ENCODE measurements at places on chromosomes 5 and 9.

DNA sequence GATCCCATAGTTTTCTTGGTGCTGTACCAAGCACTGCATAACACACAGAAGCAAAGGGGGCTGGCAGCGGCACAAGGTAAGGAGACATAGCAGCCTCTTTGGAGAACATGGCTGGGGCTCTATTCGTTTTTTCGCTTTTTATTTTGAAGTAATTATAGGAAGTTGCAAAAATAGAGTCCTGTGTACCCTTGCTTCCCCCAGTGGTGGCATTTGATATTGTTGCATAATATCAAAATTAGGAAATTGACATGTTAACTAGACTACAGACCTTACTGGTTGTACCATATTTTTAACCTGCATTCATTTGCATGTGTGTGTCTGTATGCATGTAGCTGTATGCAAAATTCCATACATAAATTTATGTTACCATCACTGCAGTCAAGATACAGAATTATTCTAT lies 6.6 kb upstream of the UBQLN1 start:
- no peak for DNase-seq

GRCh38 chr9:37187292-37187691 lies 66.9 kb downstream of the ZCCHC7 start:
- no peak for DNase-seq

DNA sequence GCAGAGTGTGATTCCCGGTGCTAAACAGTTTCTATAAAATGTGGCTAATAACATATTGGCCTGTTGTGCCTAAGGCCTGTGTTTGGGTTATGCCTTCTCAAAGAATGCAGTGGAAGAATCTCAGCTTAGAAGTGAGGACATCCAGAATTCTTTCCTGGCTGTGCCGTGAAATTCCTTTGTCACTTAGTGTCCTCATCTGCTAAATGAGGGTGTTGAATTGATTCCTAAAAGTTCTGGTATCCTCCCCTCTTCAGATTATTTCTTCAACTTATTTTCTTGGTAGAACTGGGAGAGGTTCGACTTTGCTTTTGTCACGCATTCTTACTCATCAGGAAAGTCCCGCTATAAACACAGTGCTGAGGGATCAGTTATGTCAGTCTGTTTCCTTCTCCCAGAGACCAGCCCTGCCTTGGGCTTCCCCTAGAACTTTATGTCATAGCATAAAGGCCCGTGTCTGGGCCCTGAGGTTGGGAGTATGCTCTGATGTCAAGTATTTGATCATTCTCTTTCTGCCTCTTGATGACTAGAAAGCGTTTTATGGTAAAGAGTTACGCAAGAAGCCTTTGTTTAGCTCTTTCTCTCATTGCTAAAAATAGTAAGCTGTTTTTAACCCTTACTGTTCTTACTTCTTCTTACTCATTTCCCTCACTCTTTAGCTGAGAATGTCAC lies 29.5 kb downstream of the MTAP start:
- DNase-seq: no peak

DNA sequence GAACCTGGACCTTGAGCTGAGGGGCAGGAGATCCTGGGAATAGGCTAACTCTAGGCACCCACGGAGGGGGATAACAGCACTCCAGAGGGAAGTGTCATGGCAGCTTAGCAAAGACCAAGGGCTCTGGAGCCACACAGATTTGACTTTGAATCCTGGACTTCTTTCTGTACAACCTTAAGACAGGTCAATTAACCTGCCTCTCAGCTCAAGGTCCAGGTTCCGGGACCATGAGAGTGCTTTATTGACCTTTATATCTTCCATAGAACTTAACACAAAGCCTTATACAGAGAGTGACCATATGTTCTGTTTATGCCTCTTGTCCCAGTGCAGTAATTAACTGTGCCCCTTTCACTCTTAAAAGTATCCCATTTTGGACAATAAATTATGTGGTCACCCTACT lies 90.5 kb upstream of the LRRTM2 start:
- no peak for DNase-seq

DNA sequence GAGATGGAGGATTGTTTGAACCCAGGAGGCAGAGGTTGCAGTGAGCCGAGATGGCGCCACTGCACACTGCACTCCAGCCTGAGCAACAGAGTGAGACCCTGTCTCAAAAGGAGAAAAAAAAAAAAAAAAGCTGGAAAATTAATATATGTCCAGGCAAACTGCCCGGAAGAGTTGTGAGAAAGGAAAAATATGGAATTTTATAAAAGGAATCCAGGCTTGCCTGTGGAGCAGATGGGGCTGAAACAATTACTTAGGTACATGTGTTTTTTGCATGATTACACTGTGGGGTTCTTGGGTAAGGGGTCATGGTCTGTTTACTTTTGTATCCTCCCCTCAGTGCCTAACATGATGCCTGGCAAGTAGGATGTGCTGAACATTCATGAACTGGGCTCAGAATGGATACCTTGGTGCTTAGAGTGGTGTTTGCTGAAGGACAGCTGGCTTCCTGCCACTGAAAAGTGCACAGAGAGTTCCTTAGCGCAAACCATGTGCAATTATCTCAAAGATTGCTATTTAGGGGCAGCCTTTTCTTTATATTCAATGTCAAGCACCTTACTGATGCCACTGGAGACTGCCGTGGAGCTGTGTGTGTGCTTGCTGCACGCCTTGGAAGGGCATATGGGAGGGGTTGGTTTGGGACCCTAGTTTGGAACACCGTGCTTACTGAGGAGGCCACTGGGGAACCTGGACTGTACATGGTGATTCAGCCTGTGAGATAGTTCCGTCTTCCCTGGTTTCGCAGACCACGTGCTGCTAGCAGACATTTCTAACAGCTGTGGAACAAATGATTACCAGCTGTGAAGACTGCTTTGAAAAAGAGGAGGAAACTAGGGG lies 78.4 kb downstream of the MAP1B start:
- no peak for DNase-seq

GRCh38 chr9:136516191-136516654 lies 29.6 kb downstream of the NOTCH1 start:
- DNase-seq: no peak

DNA sequence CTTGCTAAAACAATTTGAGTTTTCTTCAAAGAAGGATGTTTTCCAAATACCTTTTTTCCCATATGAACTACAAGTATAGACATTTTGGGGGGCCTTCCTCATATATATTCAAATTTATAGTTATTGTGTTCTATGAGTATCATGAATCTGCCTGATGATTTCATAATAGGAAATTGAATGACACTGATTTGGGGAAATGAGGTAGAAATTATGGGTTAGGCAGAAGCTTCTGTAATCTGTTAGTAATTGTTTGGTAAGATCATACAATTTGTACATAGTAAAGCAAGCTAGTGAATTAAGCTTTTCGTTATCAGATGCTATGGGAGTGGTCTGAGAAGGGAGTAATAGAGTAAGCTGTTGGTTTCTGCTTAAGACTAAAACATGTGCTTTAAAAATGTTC lies 98.0 kb downstream of the TRIO start:
- no peak for DNase-seq

GRCh38 chr5:33933723-33934169 lies 2.4 kb upstream of the RXFP3 start:
- DNase-seq: no peak

DNA sequence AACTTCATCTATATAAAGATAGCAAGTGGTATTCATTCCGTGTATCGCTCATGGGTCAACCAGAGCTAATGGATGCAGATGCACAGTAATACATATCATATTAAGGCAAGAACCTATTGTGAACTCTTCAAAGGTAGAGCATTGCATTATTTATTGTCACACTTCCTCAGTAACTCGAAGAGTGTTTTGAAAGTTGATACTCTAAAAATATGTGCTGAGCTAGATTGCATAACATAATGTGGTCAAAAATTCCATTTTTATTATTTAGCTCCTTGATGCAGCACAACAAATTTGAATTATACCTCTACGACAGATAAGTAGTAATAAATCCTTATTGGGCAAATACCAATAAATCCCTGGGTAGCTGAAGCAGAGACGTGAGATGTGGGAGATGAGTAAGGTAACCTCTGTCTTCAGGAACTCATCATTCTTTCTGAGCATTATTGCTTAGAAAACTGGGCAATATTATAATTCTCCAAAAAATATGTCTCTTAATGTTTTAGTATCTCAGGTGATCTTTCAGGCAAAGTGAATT lies 70.3 kb downstream of the CDH18 start:
- no peak for DNase-seq

GRCh38 chr9:38414040-38414723 lies 10.1 kb downstream of the IGFBPL1 start:
- no peak for DNase-seq

- DNase-seq: no peak
Observed at GRCh38 chr9:96605328-96605727, 14.3 kb downstream of the CDC14B start.

GRCh38 chr5:148382961-148383360 lies 797 bp upstream of the FBXO38 start:
- DNase-seq: no peak

GRCh38 chr9:78028926-78029325 lies 2.7 kb downstream of the GNAQ start:
- no peak for DNase-seq

GRCh38 chr9:17604556-17604955 lies 25.7 kb downstream of the SH3GL2 start:
- no peak for DNase-seq

- no peak for DNase-seq
Observed at GRCh38 chr9:89714321-89714720, 109.5 kb downstream of the GADD45G start.

- no peak for DNase-seq
Observed at GRCh38 chr5:54626407-54626806, 108.8 kb downstream of the SNX18 start.

DNA sequence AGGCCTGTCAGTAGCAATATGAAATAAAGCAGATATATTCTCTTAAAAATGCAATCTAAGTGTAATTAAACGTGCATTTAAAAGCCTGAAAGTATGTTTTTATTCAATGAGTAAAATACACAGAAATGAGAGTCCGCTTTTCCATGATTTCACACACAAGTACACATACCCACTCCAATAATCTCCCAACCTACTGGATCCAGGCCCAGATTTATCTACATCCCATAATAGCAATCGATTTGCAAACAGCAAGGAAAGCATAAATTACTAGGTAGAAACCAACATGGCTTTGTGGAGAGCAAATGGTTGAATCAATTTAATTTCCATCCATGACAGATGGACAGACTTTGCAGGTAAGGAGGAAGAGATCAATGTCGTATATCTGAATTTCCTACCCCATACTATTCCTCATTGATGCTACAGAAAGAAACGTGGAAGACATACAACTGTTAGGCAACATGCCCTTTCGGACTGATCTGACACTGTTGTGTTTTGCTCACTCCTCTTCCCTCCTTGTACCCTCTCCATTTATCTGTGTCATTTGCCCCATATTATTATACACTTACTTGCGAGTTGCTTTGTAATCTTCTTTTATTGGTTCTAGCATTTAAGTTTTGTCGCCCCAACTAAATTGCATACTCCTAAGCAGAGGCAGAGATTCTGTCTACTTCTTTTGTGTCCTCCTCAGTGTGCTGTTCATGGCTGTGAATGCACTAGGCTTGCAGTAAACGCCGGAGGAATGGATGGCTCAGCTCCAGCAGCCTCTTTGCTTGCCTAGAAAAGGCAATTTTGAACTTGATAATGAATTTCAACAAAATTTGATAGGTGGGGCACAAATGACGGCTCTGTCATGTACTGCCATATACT lies 133.6 kb downstream of the NFIB start:
- peak; percentile 87 for DNase-seq

GRCh38 chr5:79236970-79237739 lies 1.2 kb downstream of the JMY start:
- DNase-seq: peak; percentile 39

- DNase-seq: no peak
Observed at GRCh38 chr5:74916831-74917710, 50.9 kb upstream of the FAM169A start.

GRCh38 chr5:15248731-15249130 lies 251.2 kb upstream of the FBXL7 start:
- DNase-seq: no peak

DNA sequence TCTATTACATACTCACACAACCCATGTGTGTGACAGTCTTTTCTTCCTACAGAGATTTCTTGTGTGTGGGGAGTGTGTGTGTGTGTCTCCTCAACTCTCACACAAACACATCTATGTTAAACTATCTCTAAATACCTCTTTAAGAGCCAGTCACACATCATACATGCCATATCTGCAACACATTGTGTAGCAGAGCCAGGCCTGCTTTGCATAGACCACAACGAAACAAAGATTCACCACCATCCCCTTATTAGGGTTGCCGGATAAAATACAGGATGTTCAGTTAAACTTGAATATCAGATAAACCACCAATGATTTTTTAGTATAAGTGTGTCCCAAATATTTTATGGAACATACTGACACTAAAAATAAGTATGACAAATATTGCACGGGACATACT lies 2.3 kb downstream of the FAM170A start:
- DNase-seq: no peak

GRCh38 chr9:76478226-76478625 lies 19.2 kb downstream of the GCNT1 start:
- no peak for DNase-seq

GRCh38 chr5:76664079-76664478 lies 40.9 kb upstream of the F2RL2 start:
- no peak for DNase-seq

GRCh38 chr9:3239240-3239639 lies 286.6 kb downstream of the RFX3 start:
- DNase-seq: no peak

- peak; percentile 71 for DNase-seq
Observed at GRCh38 chr5:147509710-147510651, at the start of gene DPYSL3. TSS of gene DPYSL3 (minus strand) at chr5:147510068. CDS start at chr5:147509858, 210 bp downstream.

DNA sequence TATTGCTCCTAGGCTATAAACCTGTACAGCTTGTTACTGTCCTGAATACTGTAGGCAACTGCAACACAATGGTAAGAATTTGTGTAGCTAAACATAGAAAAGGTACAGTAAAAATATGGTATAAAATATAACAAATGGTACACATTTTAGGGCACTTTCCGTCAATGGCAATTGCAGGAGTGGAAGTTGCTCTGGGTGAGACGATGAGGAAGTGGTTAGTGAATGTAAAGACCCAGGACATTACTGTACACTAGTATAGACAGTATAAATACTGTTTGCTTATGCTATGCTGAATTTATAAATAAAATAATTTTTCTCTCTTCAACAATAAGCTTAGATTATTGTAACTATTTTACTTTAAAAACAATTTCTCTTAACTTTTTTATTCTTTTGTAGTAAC lies 15.6 kb upstream of the ADRB2 start:
- no peak for DNase-seq
